ENCODE measurements at places on chromosomes 7 and 10.

- DNase-seq: no peak
These were observed 1165.7 kb upstream of the AUTS2 start for GRCh38 chr7:68432585-68432984.

DNA sequence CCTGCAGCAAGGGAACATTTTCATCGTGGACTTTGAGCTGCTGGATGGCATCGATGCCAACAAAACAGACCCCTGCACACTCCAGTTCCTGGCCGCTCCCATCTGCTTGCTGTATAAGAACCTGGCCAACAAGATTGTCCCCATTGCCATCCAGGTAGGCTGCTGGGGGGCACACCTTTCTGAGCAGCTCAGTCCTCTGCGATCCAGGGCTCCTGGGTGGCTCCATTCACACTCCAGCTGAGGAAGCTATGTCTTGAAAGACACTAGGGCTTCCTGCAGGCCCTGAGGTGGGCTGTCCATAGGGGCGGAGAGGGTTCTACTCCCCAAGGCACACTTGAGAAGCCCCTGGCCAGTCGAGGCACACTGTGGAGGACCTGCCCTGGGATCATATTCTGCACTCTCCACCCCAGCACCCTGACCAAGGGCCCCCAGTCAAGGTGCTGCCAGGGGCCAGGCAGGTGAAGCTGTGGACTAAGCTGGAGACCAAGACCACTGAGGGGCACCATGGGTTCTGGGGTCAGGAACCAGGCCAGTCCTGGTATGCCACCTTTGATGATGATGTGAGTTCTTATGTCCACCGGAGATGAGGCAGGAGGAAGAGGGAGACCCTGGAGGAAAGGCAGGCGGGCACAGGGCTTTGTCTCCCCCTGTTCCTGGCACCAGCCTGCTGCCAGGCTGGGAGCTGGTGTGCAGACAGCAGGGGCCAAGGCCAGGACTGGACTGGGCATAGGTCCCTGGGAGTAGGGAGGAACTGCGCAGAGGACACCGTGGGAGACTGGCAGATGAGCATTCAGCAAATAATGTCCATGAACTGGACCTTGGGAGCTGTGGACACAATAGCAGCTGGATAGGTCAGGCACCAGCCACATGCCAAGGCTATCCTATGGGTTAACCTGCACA lies 54.8 kb downstream of the ALOX5 start:
- no peak for DNase-seq

GRCh38 chr10:4351723-4352413 lies 474.1 kb upstream of the AKR1E2 start:
- DNase-seq: no peak

DNA sequence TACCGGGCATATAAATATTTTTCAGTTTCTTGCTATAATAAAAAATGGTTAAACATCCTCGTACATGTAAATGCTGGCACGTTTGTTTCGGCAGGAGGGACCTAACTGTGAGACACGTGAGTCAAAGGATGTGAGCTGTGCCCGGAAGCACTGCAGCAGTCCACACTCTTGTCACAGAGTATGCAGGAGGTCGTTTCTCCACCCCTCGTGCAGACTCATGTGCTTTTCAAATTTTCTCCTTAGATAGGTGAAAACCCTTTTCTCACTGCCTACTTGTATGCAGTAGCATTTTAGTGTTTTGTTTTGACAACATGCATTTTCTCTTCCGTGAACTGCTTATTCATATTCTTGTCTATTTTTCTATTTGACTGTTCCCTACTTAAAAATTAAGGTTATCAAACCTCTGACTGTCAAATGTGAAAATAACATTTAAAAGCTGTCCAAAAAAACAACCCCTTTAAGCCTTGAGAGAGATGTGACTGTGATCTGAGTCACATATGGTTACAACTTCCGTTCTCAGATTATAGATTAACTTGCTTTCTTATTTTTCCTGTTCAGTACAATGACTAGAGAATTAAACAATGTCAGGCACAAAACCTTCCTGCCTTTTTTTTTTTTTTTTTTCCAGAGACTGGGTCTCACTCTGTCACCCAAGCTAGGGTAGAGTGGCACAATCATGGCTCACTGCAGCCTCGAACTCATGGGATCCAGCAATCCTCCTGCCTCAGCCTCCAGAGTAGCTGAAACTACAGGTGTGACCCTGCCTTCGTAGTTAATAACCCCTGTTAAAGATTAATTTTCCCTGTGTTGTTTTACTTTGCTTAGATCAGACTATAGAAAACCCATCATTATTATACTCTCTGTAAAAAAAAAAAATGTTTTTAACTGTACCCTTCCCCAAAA lies 45.1 kb downstream of the DPY19L1 start:
- peak; percentile 19 for DNase-seq

DNA sequence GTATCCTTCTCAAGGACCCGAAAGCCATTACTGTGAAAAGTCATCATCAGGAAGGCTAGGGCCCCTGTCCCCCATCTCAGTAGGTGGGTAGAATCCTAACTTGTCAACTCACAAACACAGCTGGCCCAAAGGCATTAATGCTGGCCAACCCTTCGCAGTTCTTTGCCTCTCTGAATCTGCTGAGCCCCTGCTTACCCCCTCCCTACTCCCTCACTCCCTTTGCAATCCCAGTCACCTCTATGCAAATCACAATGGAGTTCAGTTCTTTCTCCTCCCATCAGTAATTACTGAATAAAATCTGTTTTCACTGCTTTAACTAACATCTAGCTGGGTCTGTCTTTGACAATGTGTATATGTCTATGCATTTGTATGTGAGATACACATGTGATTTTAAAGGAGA lies 38.1 kb upstream of the AOAH start:
- DNase-seq: no peak

- no peak for DNase-seq
These were observed at the start of gene SERPINE1 for GRCh38 chr7:101126651-101127459. Gene SERPINE1, plus strand, starts transcription at chr7:101127104. Its CDS starts 1,290 bp downstream, at chr7:101128394.

DNA sequence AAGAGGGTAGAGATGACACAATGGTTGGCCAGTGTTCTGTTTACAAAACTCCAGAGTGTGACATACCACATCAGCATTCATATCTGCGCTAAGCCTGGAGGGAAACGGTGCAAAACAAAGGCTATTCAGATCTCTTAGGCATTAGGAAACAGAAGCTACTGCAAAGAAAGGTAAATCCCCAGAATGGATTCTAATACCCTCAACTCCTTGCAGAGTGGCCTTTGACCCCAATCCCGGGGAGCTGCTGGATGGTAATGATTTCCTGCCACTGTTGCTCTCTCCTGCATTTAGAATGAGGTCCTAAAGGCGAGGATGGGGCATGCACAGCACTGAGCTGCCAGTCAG lies 65.2 kb downstream of the AOAH start:
- DNase-seq: no peak

DNA sequence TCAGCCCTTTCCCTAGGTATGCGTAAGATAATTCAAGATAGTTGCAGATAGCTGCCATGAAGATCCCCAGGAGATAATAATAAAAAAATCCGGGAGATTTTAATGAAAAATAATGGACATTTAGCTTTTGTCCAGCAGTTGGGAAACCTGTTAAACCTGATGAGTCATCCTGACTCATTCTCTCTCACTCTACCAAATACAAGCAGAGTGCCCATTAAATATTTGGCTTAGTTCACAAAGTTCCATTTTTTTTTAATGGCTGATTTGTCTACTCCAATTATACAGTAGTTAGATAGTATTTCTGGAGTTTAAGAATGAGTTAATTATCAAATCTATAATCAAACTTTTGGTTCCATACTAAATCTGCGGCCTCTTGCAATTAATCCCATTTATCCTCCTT lies 2.1 kb upstream of the SHTN1 start:
- DNase-seq: no peak

- no peak for DNase-seq
These were observed 536.0 kb upstream of the GALNT17 start for GRCh38 chr7:70595755-70596597.

GRCh38 chr7:4190010-4190981 lies 491.8 kb upstream of the FOXK1 start:
- DNase-seq: no peak

DNA sequence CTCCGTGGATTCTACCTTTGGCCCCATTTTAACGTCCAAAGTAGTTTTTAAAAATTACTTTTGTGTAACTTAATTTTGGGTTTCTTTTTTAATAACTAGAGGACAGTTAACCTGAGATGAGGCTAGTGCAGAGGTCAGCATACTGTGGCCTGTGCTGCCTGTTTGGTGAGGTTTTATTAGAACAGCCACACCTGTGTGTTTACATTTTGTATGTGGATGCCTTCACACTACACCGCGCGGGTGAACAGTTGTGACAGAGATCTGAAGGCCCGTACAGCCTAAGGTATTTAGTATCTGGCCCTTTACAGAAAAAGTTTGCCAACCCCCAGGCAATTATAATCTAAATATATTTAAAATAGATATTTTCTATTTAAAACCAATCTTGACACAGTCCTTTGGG lies 46.9 kb downstream of the STK17A start:
- DNase-seq: no peak

- no peak for DNase-seq
These were observed 168.3 kb downstream of the SLIT1 start for GRCh38 chr10:97017474-97017903.

DNA sequence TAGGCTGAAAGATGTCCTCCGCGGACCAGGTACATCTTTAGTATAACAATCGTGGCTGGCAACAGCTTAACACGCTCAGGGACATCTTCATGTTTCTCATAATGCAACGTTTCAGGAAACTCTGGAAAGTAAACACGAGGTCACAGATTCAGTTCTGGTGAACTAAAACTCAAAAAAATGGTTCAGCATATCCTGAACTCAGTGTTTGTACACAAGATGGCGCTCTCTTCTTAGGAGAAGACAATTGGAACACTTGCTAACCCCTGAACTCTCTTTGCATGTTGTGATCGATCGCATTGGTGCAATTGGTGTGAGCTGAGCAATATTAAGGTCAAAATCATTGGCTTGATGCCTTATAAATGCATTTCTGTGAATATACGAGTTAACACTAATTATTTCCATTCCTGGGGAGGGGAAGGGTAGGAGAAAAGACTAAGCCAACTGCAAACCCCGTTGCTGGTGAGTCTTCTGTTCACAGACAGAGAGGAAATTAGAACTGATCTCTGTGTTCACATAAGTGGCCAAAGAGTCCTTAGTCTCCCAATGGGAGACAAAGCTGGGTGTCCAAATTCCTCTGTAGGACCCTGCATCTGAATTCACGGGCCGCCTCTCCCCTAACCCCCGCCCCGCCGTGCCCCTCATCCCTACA lies 52.6 kb upstream of the FAM180A start:
- no peak for DNase-seq

DNA sequence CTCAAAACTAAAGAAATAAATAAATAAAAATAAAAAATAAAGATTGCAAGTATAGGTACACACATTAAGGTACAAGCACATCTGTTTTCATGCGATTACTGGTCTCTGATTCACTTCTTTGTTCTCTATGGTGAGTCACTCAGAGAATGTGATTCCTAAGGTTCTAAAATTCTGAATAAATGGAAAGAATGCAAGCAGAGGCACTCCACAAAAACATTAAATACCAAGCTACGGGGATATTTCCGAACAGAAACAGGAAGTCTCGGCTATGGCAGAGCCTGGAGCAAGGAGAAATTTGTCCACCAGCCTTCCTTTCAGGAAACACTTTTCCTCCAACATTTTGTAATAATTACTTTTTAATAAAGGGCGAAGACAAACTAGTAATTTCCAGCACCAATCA lies 1.4 kb downstream of the VOPP1 start:
- no peak for DNase-seq

DNA sequence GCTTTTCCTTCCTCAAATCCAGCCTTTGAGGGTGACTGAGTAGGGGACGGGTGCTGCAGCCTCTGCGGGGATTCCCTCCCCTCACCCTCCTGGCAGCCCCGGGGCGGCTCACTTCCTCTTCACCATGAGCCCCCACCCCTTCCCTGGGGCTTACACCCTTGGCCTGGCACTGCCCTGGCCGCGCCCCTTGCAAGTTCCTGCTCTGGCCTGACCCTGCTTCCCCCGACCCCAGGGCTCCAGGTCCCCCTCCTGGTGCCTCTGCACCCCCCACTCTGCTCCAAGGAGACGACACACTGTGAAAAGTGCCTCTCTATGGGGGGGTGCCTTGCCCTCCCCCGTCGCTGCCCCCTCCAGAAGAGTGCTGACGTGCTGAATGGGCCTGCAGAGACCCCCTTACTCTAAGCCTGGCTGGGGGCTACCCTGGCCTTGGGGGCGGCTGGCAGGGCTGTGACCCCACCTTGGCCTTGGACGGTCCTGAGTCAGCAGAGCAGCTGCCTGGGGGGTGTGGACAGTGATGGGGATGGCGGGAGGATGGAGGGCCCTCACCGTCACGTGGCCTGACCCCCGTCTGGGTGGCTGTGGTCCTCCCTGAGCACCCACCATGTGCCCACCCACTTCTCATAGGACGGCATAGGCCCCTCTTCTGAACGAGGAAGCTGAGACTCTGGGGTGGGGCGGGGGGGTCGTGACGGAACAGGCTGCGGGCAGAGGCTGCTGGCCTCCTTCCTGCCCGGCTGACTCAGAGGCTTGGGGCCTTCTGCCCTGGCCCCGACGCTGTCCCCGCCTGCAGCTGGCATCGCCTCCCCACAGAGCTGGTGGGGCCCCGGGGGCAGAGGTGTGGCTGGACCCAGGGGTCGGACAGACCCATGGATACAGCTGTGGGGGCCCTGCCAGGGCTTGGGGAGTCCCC lies 9.8 kb downstream of the LFNG start:
- DNase-seq: no peak

GRCh38 chr10:44965104-44965503 lies 5.5 kb downstream of the RASSF4 start:
- DNase-seq: no peak

DNA sequence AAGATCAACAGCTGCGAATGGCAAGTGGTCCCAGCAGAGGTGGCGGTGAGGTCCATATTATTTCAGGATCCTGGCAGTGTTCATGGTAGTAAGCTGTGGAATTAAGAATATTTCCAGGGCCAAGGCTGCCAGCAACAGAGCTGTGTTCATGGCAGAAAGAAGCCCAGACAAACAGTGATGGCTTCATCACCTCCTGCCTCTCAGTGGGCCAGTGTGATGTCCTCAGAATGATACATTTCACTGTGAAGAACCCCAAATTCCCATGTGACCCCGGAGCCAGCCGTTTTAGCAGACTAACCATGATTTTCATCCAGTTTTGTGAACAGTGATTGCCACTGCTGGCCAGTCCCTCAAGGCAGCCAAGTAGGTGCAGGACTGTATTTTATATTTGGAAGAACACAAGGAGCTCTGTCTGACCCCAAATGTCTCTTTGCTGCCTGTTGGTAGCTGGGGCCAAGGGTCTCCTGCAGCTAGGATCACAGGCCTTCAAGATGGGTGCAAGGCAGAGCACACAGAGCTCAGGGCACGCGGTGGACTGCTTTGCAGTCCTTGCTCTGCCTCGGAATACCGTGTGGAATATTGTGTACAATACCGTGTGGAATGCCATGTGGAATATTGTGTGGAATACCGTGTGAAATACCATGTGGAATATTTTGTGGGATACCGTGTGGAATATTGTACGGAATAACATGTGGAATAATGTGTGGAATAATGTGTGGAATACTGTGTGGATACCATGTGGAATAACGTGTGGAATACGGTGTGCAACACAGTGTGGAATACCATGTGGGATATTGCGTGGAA lies 132.3 kb upstream of the CHST15 start:
- no peak for DNase-seq

Data from activated CD4-positive, alpha-beta T cell treated with anti-CD3 and anti-CD28 coated beads for 24 hours (primary cell).